ENCODE measurements at places on chromosomes 7 and 10. TPM values are rescaled to one million over a fixed set of nuclear protein-coding genes. Genes with fewer than 3 reads are reported as not detected.

- DNase-seq, result no peak
These were observed 230.5 kb upstream of the AUTS2 start for GRCh38 chr7:69367780-69368179.

GRCh38 chr7:156703209-156703608 lies 62.6 kb downstream of the RNF32 start:
- no peak for DNase-seq

DNA sequence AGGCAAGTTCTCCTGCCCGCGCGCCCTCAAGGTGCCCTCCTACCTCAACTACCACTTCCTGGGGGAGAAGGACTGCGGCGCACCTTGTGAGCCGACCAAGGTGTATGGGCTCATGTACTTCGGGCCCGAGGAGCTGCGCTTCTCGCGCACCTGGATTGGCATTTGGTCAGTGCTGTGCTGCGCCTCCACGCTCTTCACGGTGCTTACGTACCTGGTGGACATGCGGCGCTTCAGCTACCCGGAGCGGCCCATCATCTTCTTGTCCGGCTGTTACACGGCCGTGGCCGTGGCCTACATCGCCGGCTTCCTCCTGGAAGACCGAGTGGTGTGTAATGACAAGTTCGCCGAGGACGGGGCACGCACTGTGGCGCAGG lies 1.4 kb downstream of the FZD1 start:
- no peak for DNase-seq

DNA sequence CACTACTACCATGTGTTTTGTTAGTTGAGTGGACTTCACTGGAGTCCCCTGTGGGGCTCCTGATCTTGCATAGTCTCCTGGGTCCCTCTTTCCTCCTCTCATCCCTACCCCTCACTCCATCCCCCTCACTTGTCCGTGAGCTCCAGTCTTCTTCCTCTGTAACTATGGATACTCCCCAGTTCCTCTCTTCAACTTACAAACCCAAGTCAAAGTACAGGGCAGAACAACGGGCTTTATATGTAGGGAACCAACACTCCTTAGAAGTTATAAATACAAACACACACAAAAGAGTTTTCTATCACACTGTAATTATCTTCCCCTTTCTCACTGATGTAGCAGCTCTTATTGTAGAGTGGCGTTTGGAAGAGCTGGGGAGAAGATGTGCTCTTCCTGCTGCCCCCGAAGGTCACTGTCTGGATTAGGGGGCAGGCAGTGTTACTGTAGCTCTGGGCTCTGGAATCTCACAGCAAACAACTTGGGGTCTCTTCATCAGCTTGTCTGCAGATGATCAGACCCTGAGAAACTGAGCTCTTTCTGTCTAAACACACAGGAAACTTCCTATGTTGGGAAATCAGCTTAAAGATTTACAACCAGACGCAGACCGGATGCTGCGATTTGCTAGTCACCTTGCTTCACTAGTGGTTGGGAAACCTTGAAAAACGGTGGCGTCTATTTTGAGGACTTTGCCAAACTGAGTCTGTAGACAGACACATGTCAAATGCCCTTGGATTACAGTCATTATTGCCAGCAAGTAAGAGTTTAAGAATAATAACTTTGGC lies 13.6 kb downstream of the SNX10 start:
- DNase-seq, result peak; percentile 79

Gene METTL27
- total RNA-seq, result 1.3 TPM

- DNase-seq, result no peak
These were observed 15.8 kb downstream of the PLEKHA1 start for GRCh38 chr10:122390271-122390670.

DNA sequence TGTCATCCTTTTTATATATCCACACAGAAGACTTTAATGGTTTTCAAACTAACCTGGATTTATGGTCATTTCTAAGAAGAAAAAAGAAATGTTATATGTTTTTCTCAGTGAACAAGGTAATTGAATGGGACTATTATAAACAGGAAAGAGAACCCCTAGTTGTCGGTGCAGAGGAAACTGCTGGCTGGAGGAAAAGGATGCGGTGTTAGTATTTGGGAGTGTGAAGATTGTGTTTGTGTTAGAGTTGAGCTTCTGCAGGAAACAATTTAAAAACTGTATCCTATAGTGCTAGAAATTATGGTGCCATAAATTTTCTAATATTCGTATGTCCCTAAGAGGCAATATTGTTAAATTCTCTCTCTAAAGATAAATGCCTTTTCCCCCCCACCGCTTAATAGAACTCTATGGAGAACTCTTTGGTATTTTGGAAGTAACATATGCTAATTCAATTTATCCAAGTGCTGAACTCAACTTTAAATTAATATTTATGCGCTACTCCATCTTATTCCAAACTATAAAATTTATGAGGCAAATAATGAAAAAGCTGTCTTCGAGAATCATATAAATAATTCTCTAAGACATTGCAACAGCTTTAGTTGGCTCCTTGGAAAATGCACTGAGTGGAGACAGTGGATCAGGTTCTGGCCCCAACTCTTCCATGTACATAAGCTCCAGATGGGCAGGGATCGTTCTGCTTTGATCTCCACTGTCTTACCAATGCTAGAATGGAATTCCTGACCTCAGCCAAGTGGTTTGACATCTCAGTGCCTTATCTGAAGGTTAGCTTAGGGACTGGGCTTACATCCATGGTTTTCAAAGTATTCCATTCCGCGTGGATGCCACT lies 5.6 kb downstream of the BZW2 start:
- no peak for DNase-seq

Gene SPDYE1
- not detected for total RNA-seq

Gene NCF1
- total RNA-seq, result not detected

Gene STEAP4
- total RNA-seq, result 0.58 TPM

Gene DOCK4
- 0.89 TPM for total RNA-seq

- no peak for DNase-seq
These were observed 48.3 kb downstream of the NOD1 start for GRCh38 chr7:30430276-30430675.

Gene MKX
- not detected for total RNA-seq

DNA sequence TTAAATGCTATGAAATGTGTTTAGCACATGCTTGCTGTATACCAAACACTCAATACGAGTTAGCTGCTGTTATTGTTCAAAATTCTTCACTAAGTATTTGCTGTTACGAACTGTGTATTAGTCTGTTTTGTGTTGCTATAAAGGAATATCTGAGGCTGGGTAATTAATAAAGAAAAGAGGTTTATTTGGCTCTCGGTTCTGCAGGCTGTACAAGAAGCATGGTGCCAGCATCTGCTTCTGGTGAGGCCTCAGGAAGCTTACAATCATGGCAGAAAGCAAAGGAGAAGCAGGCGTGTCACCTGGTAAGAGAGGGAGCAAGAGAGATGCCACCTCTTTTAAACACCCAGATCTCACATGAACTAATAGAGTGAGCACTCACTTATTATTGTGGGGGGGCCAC lies 1.6 kb downstream of the UBE2D4 start:
- no peak for DNase-seq

Gene TSPAN33
- total RNA-seq, result 6.2 TPM

DNA sequence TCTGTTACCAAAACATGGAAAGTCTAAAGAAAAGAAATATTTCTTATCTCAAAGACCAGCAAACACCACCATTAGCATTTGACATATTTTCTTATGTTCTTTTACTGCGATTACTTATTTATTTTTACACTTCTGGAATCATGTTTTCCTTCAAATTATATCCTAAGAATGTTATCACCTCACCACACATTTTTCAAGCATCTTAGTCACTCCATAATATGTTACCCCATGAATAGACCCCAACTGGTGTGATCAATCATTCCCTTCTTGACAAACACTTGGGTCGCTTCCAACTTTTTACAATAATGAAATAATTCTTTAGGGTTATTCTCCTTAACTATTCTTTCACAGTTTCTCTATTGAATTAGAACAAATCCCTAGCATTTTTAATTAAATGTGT lies 67.4 kb downstream of the AMPH start:
- DNase-seq, result no peak

Gene UPK3BL2
- total RNA-seq, result 14.1 TPM

- DNase-seq, result peak; percentile 71
These were observed 2.8 kb downstream of the CALHM3 start for GRCh38 chr10:103476046-103476768.

Gene RARRES2
- total RNA-seq, result not detected

Gene NODAL
- not detected for total RNA-seq

Gene CADPS2
- not detected for total RNA-seq

DNA sequence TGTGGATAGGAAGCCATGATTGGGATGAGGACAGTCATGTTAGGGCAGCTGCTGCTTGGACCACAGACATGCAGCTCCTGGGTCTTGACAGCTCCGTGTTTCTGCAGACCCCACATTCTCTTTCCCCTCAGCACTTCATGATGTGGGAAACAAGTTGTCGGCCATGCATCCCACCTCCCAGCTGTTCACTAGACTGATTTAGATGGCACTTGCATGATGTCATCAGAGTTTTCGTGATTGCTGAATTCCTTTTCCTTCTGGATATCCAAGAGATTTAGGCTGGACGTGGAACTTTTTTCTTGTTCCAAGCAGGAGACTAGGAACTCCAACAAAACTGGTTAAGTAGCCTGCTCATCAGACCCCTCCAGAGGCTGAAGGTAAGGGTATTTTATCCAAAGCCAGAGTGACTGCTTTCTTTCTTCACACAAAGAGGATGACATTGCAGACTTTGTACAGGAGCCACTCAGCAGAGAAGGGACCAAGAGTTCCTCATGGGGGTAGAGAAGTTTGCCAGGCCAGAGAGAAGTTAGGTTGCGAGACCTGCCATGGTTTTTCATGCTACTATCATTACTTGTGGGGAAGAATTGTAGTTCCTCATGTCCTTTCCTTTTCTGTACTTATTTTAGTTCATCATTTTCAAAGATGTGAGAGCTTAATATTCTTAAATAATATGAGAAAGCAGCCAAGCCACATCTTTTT lies 117.7 kb upstream of the GJD4 start:
- no peak for DNase-seq

Gene SAMD9L
- total RNA-seq, result 15.8 TPM

DNA sequence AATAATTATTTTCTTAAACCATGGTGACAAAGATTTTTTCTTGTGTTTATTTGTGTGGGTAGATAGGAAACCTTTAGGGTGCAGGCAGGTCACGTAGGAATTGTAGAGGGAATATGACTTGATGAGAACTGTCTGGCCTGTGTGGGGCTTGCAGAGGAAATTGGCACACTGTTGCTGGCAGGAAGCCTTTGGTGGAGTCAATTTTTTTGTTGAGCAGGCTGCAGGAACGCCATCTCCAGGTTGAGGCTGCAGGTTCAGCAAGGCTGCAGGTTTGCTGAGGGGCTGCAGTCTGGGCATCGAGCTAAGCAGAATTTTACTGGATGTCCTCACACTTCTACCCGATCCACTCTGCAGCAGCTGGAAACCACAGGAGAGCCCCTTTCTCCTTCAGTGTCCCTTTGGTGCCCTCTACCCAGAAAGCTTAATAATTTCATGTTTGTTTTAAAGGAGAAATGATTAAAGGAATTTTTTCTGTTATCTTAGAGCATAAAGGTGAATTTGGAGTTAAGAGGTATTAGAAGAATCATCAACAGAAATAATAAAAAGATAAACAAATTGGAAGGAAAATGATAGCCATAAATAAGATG lies 37.0 kb downstream of the TBC1D12 start:
- DNase-seq, result no peak

Gene LIPM
- not detected for total RNA-seq

DNA sequence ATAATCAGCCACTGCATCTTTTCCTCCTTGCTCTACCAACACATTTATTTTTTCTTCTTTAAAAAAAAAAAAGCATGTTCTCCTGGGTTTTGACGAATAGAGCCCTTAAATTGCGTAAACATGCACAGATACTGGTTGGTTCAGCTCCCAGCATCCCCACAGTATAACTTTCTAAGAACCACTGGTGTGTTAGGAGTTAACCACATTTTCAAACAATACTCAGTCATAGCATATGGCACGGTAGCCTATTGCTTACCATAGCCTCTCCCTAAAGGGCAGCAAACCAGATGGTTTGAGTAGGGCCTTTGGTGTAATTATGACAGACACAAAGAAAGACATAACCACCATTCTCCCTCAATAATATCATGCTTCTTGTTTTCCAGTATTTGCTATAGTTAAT lies 145.0 kb downstream of the LRRC4 start:
- no peak for DNase-seq

DNA sequence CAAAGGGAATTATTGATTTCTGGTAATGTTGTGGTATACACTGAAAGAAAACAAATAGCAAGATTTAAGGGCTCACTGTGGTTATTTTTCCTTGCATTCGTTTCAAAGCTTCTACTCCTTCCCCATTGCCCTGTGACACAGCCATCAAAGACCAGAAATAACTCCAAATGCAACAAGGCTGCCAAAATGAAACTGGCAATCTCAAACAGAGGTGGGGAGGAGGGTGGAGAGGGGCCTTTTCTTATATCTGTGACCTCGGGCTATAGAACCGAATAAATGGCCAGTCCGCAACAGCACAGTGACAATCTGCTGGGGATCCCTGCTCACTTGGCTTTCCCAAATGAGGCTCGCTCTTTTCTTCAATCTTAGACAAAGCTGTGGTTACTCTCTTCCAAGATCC lies 17.4 kb upstream of the SPOCK2 start:
- no peak for DNase-seq

GRCh38 chr7:67788669-67789068 lies 792.0 kb downstream of the TYW1 start:
- no peak for DNase-seq

GRCh38 chr10:11285171-11285570 lies 267.5 kb downstream of the CELF2 start:
- no peak for DNase-seq
